Fibroblast of lung (primary cell): ENCODE measurements at places on chromosomes 16 and 17. TPM values are rescaled to one million over a fixed set of nuclear protein-coding genes. Genes with fewer than 3 reads are reported as not detected.

Gene SLC16A6
- 1.5 and 8.3 TPM in 2 replicates for total RNA-seq

Gene ABCC3
- 20.0 and 34.8 TPM in 2 replicates for total RNA-seq

DNA sequence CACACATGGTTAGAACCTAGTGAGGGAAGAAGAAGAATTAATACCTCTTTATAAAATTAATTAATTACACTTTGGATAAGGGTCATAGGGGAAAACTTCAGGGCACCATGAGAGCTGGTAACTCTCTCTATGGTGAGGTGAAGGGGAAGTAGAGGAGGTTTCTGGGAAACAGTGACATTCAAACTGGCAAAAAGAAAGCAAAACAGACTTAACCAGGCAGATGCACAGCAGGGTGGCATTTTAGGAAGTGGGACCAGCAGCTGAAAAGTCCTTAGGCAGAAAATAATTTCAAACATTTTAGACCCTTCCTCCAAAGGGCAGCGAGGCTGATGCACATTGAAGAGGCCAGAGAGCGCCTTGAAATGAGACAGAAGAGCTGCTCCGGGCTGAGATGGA, 157.8 kb downstream of the CDH13 start:
- DNase-seq = no peak

Gene ZNRF1
- 18.0 and 21.1 TPM in 2 replicates for total RNA-seq

GRCh38 chr17:70786081-70786480, 616.7 kb downstream of the KCNJ2 start:
- peak; percentile 54 for DNase-seq

DNA sequence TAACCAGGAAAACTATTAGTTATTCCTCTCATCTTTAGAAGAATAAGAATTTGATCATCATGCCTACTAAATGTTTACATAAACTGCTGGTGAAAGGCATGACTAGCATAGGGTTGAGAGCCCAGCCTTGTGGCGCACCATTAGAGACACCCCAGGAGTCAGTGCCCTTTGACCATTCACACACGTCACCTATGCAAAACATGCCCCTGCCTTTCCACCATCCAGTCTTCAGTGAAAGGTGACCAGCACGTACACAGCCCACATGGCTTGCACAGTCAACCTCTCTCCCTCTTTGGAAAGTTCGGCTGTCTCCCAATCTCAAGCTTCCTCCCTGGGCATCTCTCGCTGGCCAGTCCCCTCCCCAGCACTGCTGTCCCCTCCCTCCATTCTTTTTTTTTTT, 150.3 kb downstream of the ENGASE start:
- DNase-seq = no peak

GRCh38 chr16:50857881-50858280, 116.0 kb downstream of the CYLD start:
- DNase-seq = no peak
